Germinal center (tissue), 1 donor: ENCODE measurements at places on chromosomes 11 and 22.
A peak's percentile ranks its signal among the peaks of the same experiment; 100 is the strongest.

GRCh38 chr22:46726986-46727317 lies 11.1 kb downstream of the CERK start:
- no peak for DNase-seq

- no peak for DNase-seq
These were observed 8.4 kb upstream of the CLMP start for GRCh38 chr11:123203471-123203870.

GRCh38 chr11:95324826-95325225 lies 93.8 kb upstream of the SESN3 start:
- DNase-seq: no peak

- no peak for DNase-seq
These were observed 6.9 kb upstream of the WEE1 start for GRCh38 chr11:9566561-9567063.

GRCh38 chr22:44455151-44455962 lies 42.7 kb downstream of the RTL6 start:
- no peak for DNase-seq

DNA sequence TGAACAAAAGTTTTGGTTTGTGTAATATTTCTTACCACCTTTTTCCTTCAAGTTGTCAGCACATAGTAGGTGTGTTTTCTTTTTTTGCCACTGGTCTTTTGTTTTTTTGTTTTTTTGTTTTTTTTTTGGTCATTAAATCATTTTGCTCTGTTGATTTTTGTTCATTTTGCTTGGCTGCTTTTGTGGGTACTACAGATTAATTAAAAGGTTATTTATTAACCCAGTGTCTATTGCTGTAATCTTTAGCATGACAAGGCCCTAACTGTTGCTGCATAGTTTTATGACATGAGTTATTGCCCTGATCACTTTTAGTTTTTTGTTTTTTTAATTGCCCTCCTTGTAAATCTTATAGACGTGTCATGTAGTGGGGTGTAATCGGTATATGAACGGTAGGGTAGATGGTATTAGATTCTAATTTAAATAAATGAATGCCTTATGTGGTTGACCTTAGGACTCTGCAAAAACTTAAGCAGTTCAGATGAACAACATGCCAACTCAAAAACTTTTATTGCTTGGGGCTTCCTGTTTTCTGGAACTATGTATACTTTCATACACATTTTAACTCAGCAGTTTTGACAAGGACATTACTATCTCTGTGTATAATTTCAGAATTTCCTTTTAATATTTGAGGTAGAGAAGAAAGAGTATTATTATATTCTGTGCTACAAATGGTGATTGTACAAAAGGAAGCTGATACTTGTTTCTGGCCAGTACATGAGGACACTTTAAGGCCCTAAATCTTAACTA lies 7.9 kb downstream of the EWSR1 start:
- no peak for DNase-seq

DNA sequence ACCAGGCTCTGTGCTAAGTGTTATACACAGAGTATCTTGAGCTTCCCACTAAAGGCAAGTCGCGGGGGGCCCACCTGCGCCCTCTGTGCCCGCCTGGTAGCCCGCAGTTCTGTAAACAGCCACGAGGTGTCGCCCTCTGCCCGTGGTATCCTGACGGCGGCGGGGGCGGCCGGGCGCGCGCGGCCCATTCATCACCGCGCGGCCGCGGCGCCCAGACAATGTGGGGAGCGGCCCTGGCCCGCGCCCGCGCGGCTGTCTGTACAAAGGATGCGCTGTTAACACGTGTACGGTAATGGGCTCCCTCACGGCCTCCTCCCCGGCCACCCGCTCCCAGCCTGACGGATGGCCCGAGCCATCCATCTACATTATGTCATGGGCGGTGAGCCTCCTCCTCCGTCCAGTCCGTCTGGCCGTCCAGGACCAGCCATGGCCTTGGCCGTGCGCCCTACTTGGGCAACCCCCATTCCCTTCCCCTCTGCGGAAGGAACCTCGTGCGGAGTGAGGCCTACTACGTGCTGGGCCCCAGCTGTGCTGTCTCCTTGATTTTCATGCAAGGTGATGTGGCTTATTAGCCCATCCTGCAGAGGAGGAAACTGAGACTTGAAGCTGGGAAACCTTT lies 99.4 kb downstream of the MIAT start:
- peak; percentile 81 for DNase-seq

- DNase-seq: no peak
These were observed 20.5 kb upstream of the LARGE1 start for GRCh38 chr22:33940741-33941140.

GRCh38 chr11:57196596-57196995 lies 14.8 kb downstream of the LRRC55 start:
- DNase-seq: no peak

DNA sequence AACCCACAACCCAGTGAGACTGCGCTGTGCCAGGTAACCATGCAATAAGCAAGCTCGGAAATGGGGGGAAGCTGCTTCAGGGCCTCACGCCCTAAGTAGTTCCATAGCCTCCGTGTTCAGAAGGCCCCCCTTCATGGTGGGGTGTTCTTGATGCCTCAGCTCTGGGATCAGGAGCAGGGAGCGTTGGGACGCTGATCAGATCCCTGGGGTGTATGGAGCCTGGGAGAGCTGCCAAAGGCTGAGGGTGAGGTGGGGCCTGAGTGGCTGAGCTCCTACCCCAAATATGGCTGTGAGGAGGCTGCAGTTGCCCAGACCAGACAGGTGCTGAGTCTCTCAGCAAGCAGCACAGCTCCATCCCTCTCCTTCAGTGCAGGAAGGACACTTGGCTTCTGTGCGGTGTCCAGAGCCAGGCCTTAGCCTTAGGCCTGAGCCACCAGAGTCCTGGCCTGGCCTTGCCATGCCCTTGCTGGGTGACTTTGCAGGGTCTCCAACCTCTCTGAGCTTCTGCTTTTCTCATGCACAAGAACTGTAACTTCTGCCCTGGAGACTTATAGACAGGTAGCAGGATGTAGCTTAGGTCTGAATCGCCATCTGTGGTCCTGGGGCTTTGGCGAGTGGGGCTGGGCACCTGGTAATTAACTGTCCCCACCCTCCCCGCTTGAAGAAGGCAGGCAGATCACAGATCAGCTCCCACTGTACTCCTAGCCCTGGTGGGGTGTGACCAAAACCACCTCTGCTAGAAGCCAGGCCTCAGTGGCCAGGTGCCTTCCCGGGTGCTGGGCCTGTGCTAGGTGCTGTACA lies 5.3 kb downstream of the MMP11 start:
- no peak for DNase-seq

DNA sequence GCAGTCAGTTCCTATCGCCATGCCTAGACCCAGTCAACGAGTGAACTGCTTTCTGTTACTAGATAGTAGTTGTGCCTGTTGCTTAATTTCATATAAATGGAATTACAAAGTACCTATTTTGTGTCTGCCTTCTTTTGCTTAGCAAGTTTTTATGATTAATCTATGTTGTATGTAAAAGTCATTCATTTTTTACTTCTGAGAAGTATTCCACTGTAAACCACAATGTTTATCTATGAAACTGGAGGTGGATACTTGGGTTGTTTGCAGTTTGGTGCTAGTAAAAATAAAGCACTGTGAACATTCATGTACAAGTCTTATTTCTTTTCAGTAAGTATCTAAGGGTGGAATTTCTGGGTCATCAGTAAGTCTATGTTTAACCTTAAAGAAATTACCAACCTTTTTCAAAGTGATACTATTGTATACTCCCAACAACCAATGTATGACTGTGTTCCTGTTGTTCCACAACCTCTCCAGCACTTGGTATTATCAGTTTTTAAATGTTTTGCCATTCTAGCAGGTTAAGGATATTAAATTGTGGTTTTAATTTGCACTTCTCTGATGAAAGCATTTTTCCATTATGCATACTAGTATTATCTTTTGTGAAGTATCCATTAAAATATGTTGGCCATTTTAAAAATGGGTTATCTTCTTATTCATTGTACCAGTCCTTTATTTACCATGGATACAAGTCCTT lies 68.2 kb downstream of the DNAJC24 start:
- no peak for DNase-seq

DNA sequence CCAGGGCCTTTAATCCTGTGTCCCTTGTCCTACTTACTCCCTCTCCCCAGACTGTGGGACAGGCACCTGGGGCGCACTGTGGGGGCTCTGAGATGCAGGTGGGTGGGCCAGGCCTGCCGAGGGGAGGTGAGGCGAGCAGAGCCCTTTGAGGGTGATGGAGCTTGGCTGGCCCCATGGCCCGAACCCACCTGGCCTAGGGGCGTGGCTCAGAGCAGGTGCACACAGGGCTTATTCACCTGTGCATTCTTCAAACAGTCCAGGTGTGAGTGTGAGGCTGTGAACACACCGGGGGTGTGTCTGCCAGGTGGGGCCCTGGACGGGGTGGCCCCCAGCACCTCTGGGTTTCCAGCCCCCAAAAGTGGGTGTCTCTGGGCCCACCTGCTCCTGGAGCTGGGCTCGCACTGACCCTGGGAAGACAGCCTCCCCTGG lies 9.0 kb upstream of the MUC5AC start:
- no peak for DNase-seq

- no peak for DNase-seq
These were observed 78.7 kb downstream of the CASP12 start for GRCh38 chr11:104819603-104820002.

- no peak for DNase-seq
These were observed 195.8 kb downstream of the HIPK3 start for GRCh38 chr11:33452836-33453624.

GRCh38 chr11:70460964-70461363 lies 62.6 kb downstream of the CTTN start:
- DNase-seq: no peak

- no peak for DNase-seq
These were observed 18.3 kb upstream of the DDX17 start for GRCh38 chr22:38524429-38524828.

- peak; percentile 81 for DNase-seq
These were observed 646 bp upstream of the PATZ1 start for GRCh38 chr22:31346733-31347250.

- no peak for DNase-seq
These were observed 50.0 kb upstream of the LYVE1 start for GRCh38 chr11:10618490-10618889.
